ENCODE measurements at places on chromosomes 16 and 17.

DNA sequence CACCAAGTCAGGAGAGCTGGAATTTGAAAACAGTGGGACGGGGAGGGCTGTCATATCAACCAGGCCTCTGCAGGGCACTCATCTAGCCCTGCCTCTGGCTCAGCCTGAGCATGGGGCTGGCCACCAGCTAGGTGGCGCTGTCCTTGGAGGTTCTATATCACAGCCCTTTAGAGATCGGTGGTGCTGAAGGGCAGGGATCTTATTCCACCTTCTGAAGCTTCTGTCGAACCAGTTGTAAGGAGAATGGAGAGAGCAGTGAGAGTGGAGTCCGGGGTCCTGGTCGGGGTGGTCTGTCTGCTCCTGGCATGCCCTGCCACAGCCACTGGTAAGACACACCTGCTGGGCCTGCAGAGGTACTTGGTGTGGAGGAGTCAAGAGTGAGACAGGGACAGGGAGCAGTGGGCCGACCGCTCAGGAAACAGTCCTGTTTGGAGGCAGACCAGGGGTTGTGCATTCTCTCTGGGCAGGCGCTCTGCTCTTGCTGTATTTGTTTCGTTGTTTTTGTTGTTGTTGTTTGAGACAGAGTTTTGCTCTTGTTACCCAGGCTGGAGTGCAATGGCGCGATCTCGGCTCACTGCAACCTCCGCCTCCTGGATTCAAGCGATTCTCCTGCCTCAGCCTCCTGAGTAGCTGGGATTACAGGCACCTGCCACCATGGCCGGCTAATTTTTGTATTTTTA is at the start of gene CES3:
Gene CES3 (plus strand): TSS at position 202 of the 680 bp plus-strand sequence. CDS start 42 bp downstream, at position 244.
- DNase-seq, result peak; percentile 48

GRCh38 chr16:81366316-81366932 is 51.7 kb downstream of the GAN start:
- DNase-seq, result peak; percentile 17

- DNase-seq, result no peak
These were observed 698 bp downstream of the ACBD4 start for GRCh38 chr17:45135978-45136791.

GRCh38 chr17:72618001-72618509 is 474.4 kb downstream of the SLC39A11 start:
- DNase-seq, result peak; percentile 41

- no peak for DNase-seq
These were observed 120.5 kb downstream of the MAF start for GRCh38 chr16:79480056-79480455.

DNA sequence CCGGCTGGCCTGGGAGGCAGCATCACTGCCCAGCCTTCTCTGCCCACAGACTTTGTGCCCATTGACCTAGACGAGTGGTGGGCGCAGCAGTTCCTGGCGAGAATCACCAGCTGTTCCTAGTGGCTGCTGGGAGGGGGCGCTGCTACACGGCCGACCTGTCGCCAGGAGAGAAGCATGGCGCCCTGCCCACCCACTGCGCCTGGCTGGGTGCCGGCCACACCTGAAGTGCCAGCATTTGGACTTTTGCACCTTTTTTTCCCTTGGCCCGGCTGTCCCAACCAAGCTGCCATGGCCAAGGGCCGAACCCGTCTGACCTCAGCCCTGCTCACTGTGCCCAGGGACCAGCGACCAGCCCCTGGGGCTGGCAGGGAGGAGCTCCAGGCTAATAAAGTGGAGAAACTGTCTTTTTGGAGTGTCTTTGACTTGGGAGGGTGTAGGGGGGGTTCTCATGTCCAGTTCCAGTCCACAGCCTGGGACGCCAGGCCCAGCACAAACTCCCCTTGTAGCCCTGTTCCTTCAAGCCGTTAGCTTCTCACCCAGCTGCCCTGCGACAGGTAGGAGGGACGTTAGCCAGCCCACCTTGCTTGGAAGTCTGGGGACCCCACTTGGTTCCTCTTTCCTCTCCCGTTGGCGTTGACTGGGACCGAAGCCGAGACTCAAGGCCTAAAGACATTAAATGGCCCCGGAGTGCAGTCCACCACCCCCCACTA is 939 bp upstream of the WDR90 start:
- no peak for DNase-seq

GRCh38 chr16:79307214-79307613 is 293.3 kb downstream of the MAF start:
- DNase-seq, result no peak

- no peak for DNase-seq
These were observed 2.8 kb downstream of the MARVELD3 start for GRCh38 chr16:71628810-71629209.

DNA sequence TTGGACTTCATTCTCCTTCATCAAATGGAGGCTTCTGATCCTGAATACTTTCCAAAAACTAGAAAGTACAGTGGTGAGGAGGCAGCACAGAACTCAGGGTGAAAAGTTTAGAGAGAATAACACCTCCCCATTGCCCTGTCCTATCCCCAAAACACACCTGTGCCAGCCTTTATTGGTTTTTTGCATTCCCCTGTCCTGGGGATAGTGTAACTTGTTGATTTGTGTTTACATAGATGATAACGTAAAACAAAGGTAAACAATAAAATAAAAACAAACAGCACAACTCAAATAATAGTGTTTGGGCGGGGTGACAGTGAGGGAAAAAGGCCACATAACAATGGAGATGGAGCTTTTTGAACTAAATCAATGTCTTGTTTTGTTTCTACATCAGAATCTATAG is 1917.7 kb downstream of the TP53TG3F start:
- no peak for DNase-seq

- DNase-seq, result peak; percentile 2
These were observed 362.6 kb downstream of the CNTNAP4 start for GRCh38 chr16:76639685-76640289.

GRCh38 chr17:29620271-29620670 is 2.4 kb downstream of the CORO6 start:
- no peak for DNase-seq

GRCh38 chr16:84575914-84576313 is 42.0 kb downstream of the COTL1 start:
- DNase-seq, result no peak

DNA sequence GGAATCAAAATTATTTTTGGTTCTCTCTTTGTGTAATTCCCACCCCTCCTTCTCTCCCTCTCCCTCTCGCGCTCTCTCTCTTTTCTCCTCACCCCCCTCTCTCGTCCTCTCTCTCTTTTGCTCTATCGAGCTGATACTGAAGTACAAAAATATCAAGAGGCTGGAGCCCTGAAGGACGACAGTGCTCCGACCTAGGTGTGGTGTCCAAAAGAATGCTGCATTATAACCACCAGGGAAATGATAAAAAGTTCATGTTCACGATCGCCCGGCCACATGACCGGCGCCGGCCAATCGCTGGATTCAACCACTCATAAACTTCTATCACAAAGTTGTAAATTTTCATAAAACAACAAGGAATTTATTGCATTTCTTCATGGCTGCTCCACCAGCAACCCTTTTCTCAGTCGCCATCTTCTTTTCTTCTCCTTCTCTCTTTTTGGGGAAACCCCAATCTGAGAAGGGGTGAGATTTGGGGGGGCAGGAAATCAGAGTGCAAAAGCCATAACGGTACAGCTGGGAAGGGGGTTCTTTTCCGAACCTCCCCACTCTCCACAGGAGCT is at the start of gene HOXB6:
Gene HOXB6 (minus strand): TSS at position 217 of the 560 bp plus-strand sequence. CDS start 6,836 bp downstream, outside the sequence.
- peak; percentile 81 for DNase-seq

DNA sequence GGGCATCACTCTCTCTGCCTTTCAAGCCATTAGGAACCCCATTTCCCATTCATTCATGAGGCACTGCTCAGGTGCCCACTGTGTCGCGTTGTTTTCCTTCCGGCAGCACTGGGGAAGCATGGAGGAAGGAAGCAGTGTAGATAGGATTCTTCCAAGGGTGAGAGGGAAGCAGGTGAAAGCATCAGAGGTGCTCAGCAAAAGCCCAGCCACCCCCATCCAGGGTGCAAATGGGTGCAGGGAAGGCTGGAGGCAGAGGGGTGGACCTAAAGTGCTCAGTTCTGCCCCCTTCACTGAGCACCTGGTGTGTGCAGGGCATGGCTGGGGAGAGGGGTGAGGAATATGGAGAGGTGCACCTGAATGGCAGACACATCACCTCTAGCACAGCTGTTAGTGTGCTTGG is 3.4 kb upstream of the NXPH3 start:
- DNase-seq, result no peak

DNA sequence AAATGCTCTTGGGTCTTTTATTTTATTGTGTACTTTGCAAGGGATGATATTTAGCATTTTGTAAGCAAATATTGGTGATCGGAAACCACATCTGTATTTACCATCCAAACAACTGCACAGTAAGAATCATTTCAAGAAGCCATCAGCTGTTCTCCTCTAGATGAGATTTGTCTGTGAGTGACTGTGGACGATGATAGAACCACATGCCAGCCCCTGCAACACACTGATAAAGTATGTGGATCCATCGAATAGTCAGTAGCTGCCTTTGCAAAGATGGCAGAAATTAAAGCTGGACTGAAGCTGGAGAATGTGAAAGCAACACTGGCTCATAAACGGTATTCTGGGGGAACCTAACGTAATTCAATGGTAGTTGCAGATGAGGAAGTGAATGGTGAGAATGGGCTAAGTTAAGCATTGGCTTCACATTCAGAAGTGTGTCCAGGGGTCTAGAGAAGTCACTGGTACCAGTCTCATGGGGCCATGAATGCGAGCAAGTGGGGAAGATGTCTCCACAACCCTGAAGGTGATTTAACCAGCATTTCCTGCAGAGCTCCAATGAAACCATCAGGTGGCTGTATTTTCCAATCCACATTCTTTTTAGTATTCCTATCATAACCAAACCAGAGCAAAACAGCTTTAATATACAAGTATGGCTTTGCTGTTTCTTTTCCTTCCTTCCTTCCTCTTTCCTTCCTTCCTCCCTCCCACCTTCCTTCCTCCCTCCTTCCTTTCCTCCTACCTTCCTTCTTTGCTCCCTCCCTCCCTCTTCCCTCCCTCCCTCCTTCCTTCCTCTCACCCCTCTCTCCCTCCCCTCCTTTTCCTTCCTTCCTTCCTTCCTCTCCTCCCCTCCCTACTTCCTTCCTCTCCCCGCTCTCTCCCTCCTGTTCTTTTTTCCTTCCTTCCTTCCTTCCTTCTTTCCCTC is 169.4 kb downstream of the ABCA8 start:
- no peak for DNase-seq

DNA sequence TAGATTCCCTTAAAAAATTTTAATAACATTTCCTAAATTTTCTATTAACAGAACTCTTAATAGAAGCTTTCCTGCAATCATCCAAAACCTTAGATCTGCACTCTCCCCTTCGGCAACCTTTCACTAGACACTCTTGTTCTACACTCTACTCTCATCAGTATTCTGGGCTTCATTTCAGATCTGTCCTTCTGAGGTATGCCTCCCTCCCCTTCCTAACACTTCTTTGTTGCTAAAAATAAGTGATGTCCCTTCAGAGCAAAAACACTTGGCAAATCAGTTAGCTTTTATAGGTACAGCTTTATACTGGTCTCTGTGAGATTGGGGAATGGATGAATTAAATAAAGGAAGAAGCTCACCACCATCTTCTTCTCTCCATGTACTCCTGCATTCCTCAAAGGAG is 28.2 kb upstream of the GNAO1 start:
- no peak for DNase-seq

- no peak for DNase-seq
These were observed 700 bp downstream of the TLCD2 start for GRCh38 chr17:1709403-1709951.

DNA sequence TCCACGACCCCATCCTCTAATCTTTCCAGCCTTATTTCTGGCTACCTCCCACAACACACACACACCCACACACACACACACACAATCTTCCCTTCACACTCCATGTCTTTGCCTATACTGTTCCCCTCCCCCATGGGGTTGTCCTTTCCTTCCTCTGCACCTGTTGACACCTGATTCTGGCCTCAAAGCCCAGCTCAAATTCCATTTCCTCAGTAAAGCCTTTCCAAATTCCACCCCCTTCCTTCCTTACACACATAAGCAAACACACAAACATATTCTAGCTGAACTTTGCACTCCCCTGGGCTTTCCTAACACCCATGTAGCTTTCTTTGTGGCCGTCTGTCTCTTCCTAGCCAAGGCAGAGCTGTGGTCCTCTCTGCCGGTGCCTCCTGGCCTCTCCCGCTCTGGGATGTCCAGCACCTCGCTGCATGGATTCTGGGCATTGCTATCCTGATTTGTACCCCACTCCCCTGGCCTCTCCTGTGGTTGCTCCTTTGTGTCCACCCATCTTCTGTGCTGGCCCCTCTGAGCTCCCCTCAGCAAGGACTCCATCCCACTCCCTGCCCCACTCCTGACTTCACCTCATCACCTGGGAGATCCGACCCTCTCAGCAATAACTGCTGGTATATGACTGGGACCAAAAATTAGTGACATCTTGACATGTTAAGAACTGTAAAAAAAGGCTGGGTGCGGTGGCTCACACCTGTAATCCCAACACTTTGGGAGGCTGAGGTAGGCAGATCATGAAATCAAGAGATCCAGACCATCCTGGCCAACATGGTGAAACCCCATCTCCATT is 8.4 kb upstream of the SRCIN1 start:
- DNase-seq, result peak; percentile 6

DNA sequence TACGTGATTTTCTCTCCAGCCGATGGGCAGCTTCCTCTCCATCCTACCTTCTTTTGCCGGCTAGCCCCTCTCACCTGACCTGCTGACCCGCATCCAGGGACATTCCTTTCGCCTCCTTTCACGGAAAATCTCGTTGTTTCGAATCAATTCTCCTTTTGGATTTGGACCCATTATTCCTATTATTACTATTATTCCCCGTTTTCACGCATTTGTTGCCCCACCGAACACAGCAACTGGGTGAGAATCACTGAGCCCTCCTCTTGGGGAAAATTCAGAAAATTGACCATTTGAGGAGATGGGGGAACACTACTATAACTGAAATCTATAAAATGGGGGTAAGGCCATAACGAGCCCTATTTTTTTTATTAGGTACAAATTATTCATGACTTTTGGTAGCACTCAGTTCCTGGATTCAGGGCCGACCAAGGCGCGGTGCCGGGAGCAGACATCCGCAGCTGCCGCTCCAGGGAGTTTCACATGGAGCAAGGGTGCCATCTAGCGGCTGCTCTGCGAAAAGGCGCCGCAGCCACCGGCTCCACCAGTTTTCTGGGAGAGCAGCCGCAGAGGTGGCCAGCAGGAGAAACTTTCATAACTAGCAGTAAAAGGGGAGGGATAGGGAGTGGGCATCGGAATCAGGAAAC is 3.3 kb upstream of the HOXB8 start:
- peak; percentile 90 for DNase-seq

DNA sequence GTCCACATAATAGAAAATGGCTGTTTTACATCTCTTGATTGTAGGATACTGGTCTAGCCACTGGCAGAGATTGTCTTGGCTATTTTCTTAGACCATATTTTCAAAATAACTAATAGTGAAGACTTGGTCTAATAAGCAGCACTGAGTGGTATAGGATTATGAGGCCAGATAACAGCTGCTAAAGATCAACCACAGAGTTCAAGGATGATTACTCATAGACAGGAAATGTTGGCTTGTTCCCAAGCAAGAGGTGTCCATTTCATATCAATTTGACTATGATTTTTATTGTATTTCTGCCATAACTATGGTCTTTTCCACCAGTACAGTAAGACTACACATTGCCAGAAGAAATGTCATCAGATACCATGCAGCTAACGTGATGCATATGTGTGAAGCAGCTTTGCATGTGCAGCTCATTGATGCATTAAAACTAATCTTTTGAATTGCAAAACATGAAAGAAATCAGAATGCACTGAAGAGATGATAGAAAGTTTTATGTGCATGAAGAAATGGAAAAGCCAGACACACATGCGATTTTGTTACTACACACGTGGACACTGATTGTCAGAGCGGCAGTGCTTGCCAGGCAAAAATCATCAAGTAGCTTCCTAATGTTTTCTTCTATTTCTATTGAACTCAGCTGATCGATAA is 693.3 kb downstream of the CDH11 start:
- DNase-seq, result no peak
